ENCODE measurements at places on chromosomes 16 and 17. TPM values are rescaled to one million over a fixed set of nuclear protein-coding genes. Genes with fewer than 3 reads are reported as not detected.
A peak's percentile ranks its signal among the peaks of the same experiment; 100 is the strongest.

DNA sequence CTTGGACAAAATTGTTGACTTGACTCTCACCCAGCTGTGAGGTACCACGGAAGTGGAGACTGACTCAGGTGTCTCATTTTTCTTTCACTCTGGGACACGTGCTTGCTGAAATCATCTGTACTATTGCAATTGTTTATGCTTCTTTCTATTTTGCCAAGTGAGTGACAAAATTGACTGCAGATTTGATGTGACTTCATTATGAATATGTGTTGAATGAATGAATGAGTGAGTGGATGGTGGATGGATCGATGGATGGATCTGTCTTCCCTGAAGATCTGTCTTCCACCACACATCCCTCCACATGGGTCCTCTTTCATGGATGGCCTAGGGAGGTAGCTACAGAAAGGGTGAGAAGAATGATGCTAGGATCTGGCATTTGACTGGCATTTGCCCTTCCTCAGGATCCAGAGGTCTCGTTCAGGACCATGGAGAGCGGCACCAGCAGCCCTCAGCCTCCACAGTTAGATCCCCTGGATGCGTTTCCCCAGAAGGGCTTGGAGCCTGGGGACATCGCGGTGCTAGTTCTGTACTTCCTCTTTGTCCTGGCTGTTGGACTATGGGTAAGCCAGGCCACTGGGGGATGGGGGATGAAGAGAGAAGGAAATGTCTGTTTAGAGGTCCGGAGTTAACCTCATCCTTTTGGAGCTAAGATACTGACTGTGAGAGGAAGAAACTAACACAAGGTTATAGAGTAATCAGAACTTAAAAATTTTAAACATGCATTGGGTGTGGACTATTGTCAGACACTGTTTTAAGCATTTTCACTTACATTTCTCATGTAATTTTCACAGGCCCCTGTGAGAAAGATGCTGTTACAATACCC, 12.7 kb downstream of the SLC5A11 start:
- H3K4me1 ChIP-seq, result peaks cover 9% of the 10 kb centered on the region
- no peak overlapping the region for H3K4me3 ChIP-seq
- H3K27ac ChIP-seq, result no peak overlapping the region
- peak; percentile 26 for DNase-seq
- H3K36me3 ChIP-seq, result no peaks in the 10 kb centered on the region
- H3K27me3 ChIP-seq, result no peaks in the 10 kb centered on the region

Gene GFAP
- total RNA-seq, result 0.22 TPM

- no peak for DNase-seq
- H3K4me3 ChIP-seq, result no peak overlapping the region
- peaks cover 4% of the 10 kb centered on the region for H3K27me3 ChIP-seq
- no peak overlapping the region for H3K27ac ChIP-seq
Measured at GRCh38 chr17:62105861-62106260, 40.8 kb upstream of the MED13 start.

DNA sequence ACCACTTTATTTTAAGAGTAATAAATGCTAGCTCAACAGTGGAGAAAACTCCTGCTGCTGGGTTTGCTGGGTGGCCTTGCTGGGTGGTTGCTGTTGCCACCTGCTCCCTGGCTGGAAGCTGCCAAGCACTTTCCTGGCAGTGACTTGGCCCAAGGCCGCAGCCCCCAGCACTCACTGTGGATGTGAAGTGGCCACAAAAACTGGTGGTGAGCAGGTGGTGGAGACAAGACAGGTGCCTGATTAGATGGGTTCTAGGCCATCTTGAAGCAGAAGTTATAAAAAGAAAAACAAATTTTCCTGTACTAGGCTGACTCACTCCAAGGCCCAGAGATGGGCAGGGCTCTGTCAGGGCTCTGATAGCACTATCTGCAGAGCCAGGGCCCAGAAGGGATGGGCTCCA, 224.7 kb upstream of the NLRP1 start:
- DNase-seq, result no peak
- H3K36me3 ChIP-seq, result no peaks in the 10 kb centered on the region
- H3K27me3 ChIP-seq, result no peaks in the 10 kb centered on the region
- no peaks in the 10 kb centered on the region for H3K4me1 ChIP-seq
- no peak overlapping the region for H3K27ac ChIP-seq
- H3K4me3 ChIP-seq, result no peak overlapping the region

- peaks cover 4% of the 10 kb centered on the region for H3K4me1 ChIP-seq
- H3K27me3 ChIP-seq, result peaks cover 6% of the 10 kb centered on the region
- no peaks in the 10 kb centered on the region for H3K36me3 ChIP-seq
- DNase-seq, result no peak
Measured at GRCh38 chr17:76626442-76626841, 17.1 kb downstream of the ST6GALNAC1 start.

DNA sequence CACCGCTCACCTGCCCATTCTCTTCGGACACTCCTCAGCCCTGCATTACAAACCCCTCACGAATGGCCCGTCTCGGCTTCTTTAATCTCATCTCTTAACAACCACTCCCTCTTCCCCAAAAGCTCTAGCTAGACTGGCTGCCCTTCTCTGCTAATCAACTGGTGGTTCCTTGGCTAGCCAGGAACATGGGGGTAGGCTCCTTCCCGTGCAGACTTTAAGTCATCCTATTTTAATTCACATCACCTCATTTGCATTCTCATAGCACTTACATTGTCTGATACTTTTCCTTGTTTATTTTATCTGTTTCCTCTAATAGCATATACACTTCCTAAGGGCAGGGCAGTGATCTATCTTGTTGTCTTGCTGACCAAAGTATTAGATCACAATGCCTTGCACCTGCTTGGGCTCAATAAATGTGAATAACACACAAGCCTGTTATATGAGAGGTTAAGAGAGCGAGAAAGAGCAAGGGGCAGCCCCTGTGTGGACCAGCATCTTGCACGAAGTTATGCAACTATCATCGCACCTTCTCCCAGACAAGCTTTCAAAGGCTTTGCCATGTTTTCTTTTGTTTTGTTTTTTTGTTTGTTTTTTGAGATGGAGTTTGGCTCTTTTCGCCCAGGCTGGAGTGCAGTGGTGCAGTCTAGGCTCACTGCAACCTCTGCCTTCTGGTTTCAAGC, 9.8 kb downstream of the TP53 start:
- H3K4me3 ChIP-seq, result no peak overlapping the region
- H3K36me3 ChIP-seq, result peaks cover 17% of the 10 kb centered on the region
- H3K4me1 ChIP-seq, result peaks cover 5% of the 10 kb centered on the region
- H3K27me3 ChIP-seq, result no peaks in the 10 kb centered on the region
- DNase-seq, result no peak
- H3K27ac ChIP-seq, result no peak overlapping the region

Gene IRX3
- 0.75 TPM for total RNA-seq

GRCh38 chr16:57166951-57167350, 18.9 kb downstream of the PSME3IP1 start:
- peaks cover 42% of the 10 kb centered on the region for H3K36me3 ChIP-seq
- peak; percentile 82 for DNase-seq
- H3K4me1 ChIP-seq, result peaks cover 11% of the 10 kb centered on the region
- H3K4me3 ChIP-seq, result no peak overlapping the region
- no peak overlapping the region for H3K27ac ChIP-seq

Gene PRSS36
- total RNA-seq, result 0.19 TPM

Gene PPL
- total RNA-seq, result 5.8 TPM

Gene SLFN12L
- not detected for total RNA-seq

GRCh38 chr17:3799181-3799945, 1.6 kb downstream of the ITGAE start:
- H3K4me1 ChIP-seq, result peaks cover 73% of the 10 kb centered on the region
- DNase-seq, result no peak
- H3K27ac ChIP-seq, result no peak overlapping the region
- H3K4me3 ChIP-seq, result no peak overlapping the region
- no peaks in the 10 kb centered on the region for H3K27me3 ChIP-seq

- H3K36me3 ChIP-seq, result no peaks in the 10 kb centered on the region
- no peak overlapping the region for H3K27ac ChIP-seq
- peaks cover 8% of the 10 kb centered on the region for H3K4me1 ChIP-seq
- peak overlapping the region; percentile 20 for H3K4me3 ChIP-seq
- no peak for DNase-seq
Measured at GRCh38 chr17:43994272-43995149, 9.9 kb upstream of the NAGS start.

- no peaks in the 10 kb centered on the region for H3K36me3 ChIP-seq
- H3K27ac ChIP-seq, result no peak overlapping the region
- H3K4me1 ChIP-seq, result peaks cover 24% of the 10 kb centered on the region
- H3K4me3 ChIP-seq, result no peak overlapping the region
- H3K27me3 ChIP-seq, result no peaks in the 10 kb centered on the region
- DNase-seq, result no peak
Measured at GRCh38 chr17:18035704-18036103, 3.3 kb downstream of the ATPAF2 start.

Gene KRT39
- not detected for total RNA-seq

DNA sequence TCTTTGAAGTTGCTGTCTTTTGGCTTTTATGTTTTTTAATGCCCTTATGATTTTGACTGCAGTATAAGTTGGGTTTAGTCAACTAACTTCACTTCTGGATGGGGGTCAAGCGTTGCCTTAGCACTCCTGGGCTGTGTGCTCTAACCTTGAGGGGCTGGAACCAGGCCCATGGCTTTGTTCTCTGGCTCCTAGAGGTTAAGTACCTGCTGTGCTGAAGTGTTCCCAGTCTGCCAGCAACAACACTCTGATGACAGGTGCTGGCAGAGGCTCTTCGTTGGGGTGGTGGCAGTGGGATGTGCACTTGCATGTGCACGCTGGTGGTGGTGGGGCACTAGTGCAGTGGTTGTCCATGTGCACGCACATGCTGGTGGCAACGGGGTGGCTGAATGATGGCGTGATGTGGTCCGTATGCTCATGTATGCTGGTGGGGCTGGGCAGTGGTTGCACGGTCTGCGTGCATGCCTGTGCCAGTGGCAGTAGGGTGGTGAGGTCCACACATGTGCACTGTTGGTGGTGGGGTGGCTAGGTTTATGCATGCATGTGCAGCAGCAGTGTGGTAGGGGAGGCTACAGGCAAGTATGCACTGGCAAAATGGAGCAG, 447.8 kb upstream of the GOT2 start:
- H3K27me3 ChIP-seq, result no peaks in the 10 kb centered on the region
- H3K4me1 ChIP-seq, result no peaks in the 10 kb centered on the region
- DNase-seq, result no peak
- H3K27ac ChIP-seq, result no peak overlapping the region
- no peaks in the 10 kb centered on the region for H3K36me3 ChIP-seq

DNA sequence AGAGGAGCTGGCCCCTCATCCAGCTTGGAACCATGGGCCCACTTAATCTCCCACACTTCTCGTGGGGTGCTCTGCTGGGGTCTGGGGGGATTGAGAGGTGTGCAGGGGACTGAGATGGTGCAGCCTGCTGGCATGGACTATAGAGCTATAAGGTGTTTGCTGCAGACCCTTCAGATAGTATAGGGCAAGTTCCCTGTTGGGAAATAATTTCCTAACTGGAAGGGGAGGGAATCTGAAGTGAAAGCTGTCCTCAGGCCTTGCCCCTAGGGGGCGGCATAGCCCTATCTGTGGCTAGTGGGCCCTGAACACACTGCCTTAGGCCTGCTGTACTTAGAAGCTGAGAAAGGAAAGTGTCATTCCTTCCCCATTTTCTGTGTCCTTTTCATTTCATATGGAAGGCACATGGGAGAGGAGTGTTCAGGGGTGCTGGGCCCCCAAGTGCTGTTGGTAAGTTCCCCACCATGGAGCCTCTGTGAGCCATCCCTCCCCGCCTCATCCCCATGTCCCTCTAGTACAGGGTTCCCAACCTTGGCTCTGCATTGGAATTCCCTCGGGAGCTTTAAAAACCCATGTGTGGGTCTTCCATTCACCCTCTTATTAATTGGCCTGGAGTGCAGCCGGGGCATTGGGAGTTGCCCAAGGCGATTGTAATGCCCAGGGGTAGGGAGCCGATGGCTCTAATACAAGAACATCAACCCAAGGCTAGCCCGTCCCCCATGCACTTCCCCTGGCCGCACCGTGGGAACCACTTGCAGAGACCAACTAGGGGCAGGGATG, 19.7 kb downstream of the GOSR2 start:
- H3K27me3 ChIP-seq, result no peaks in the 10 kb centered on the region
- no peak overlapping the region for H3K4me3 ChIP-seq
- peaks cover 14% of the 10 kb centered on the region for H3K4me1 ChIP-seq
- DNase-seq, result peak; percentile 31

DNA sequence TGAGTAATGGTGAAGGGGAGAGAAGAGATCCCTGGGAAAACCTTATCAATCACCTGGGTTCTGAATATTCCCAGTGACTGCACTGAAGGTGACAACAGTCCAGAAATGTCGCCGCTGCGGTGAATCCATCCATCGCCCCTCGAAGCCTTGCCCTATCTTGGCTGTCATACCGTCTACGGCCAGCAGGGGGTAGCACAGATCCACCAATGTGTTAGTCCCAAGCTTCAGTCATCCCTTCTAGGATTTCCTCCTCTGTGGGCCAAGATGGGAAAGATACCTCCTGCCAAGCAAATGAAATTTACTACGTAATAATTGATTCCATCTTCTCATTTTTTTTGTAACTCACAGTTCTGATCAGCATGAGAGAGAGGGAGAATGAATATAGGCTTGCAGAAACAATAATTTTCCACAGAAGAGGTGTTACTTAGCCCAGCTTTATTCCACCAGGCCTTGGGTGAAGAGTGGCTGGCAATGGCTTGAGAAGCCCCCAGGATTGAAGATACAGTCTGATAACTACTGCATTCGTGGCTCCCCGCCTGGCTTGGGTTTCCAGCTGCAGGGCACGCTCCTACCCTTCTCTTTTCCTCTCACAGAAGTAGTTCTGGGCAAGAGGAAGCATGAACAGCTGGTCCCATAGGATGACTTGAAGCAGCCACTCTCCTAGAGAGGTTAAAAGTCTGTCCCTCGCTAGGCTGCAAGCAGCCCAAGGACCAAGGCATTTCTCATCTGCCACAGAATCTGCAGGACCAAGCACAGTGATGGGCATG, 2.6 kb upstream of the FMNL1 start:
- peak; percentile 48 for DNase-seq
- no peaks in the 10 kb centered on the region for H3K36me3 ChIP-seq
- H3K4me3 ChIP-seq, result no peak overlapping the region

Gene C17orf50
- total RNA-seq, result not detected

Gene IGSF6
- not detected for total RNA-seq

GRCh38 chr16:65279576-65279975, 157.7 kb upstream of the CDH11 start:
- no peak for DNase-seq
- no peaks in the 10 kb centered on the region for H3K27me3 ChIP-seq

GRCh38 chr17:9776911-9777310, 14.5 kb downstream of the DHRS7C start:
- H3K36me3 ChIP-seq, result no peaks in the 10 kb centered on the region
- H3K4me1 ChIP-seq, result no peaks in the 10 kb centered on the region
- no peaks in the 10 kb centered on the region for H3K27me3 ChIP-seq
- no peak overlapping the region for H3K27ac ChIP-seq
- no peak for DNase-seq

GRCh38 chr17:59387351-59388068, 56.1 kb downstream of the YPEL2 start:
- H3K4me1 ChIP-seq, result no peaks in the 10 kb centered on the region
- no peak for DNase-seq
- H3K27me3 ChIP-seq, result no peaks in the 10 kb centered on the region
- H3K36me3 ChIP-seq, result no peaks in the 10 kb centered on the region
- H3K4me3 ChIP-seq, result no peak overlapping the region

- H3K36me3 ChIP-seq, result no peaks in the 10 kb centered on the region
- no peak overlapping the region for H3K4me3 ChIP-seq
- H3K27me3 ChIP-seq, result peaks cover 5% of the 10 kb centered on the region
Measured at GRCh38 chr17:39969375-39969774, 6.6 kb downstream of the GSDMA start.

GRCh38 chr17:81481815-81482505, 30.6 kb downstream of the ACTG1 start:
- H3K27me3 ChIP-seq, result no peaks in the 10 kb centered on the region
- H3K27ac ChIP-seq, result no peak overlapping the region
- H3K36me3 ChIP-seq, result no peaks in the 10 kb centered on the region
- H3K4me1 ChIP-seq, result peaks cover 14% of the 10 kb centered on the region

Gene CNTNAP1
- total RNA-seq, result 16.4 TPM

- H3K36me3 ChIP-seq, result no peaks in the 10 kb centered on the region
Measured at GRCh38 chr17:52357854-52358253, 199.3 kb upstream of the CA10 start.
